ENCODE measurements at places on chromosomes 13 and 19.

DNA sequence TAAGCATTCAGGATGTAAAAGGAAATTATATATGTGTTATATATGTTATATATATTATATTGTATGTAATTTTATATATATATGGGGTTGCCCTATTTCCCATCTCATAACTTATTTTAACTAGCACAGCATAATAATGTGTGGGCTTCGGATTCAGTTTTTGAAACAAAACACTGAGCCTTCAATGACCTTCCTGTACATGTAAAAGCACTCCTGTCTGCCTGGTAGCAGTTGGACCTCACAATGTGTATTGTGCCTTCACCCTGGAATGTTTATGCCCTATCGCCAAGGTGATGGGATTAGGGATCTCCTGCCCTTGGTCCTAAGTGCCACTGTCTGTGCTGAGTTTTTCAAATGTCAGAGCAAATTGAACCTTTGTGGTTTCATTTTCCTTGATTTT lies 968.8 kb downstream of the TUBA3C start:
- DNase-seq, result peak; percentile 21

DNA sequence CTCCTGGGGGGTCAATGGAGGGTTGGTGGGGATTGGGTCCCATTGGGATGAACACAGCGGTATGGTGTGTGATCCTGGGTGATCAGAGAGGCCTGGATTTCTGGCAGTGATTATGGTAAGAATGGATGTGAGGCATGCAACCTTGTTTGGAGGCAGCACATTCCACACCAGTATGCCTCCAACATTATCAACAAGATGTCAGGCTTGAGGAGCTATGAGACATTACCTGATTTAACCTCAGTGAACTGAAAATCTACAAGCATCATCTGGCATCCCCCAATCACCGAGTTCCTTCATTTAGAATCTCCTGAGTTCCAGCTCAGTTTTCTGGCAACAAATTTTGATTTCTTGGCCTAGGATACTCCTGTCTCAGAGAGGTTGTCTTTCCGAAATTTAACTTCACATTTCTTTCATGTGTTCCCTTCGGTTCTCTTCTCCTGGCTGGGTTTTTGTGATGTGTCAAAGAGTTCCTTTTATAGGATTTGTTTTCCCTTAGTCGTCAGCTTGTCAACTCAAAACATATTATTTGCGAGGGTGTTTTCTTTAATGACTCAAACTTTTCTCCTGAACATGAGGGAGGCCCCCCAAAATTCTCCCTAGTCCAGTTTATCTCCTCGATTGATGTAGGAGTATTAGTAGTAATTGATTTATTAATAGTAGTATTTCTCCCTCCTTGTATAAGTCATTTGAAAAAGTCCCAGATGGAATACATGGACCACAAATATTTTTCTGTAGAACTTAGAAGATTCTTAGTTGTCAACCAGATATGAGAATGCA lies 56.0 kb upstream of the FLT1 start:
- no peak for DNase-seq

DNA sequence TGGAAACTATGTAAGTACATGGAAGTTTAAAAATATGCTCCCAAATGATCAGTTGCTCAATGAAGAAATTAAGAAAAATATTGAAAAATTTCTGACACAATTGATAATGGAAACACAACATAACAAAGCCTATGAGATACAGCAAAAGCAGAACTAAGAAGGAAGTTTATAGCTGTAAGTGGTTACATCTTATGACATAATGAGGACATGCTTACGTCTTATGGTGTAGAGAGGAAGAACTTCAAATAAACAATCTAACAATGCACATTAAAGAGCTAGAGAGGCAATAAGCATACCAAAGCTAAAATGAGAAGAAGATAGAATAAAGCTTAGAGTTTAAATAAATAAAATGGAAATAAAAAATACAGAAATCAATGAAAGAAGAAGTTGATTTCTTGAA lies 50.0 kb upstream of the CEACAM21 start:
- peak; percentile 41 for DNase-seq

GRCh38 chr13:85618521-85618920 lies 180.7 kb downstream of the SLITRK6 start:
- no peak for DNase-seq

DNA sequence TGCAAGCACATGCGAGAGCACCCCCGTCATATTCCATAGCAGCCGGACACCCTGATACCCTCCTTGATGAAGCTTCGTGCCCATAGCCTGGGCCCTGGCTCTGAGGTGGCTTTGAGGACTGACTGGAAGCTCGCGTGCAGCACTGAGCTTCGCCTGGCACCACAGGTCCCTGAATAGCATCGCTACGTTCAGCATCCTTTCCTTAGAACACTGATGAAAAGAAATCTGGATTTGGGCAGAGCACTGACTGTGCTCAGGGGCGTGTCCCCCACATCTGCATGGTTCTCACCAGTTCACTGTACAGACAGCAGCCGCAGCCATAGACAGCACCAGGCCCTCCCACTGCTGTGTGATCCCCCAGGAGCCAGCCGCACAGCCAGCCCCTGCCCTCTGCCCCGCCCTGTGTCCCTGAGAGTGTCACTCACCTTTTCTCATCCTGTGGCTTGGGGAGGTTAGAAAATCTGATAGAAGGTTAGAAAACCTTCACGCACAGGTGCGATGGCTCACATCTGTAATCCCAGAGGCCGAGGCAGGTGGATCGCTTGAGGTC lies 49.3 kb upstream of the SPACA7 start:
- DNase-seq, result no peak

All from suppressor macrophage treated with lipopolysaccharide for 1 hour (primary cell).